ENCODE measurements at places on chromosomes 7 and 10.

GRCh38 chr10:71547312-71547711 lies 150.6 kb downstream of the CDH23 start:
- no peak for DNase-seq

DNA sequence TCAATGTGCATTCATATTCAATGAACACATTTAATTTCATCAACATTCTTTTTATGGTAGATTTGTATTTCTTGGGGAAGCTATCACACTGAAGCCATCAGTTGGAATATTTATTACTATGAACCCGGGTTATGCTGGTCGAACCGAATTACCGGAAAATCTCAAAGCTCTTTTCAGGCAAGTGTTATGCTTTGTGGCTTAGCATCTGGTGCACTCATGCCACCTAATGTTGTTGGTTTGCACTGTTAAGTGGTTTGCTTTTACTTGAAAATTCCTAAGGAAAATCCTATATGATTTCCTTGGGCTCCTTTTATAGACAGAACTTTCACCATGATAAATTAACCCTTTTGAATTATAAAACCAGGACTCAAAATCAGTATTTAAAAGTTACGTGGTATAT lies 147.9 kb downstream of the DNAH11 start:
- no peak for DNase-seq

GRCh38 chr7:966291-967069 lies 8.9 kb downstream of the COX19 start:
- DNase-seq, result no peak

DNA sequence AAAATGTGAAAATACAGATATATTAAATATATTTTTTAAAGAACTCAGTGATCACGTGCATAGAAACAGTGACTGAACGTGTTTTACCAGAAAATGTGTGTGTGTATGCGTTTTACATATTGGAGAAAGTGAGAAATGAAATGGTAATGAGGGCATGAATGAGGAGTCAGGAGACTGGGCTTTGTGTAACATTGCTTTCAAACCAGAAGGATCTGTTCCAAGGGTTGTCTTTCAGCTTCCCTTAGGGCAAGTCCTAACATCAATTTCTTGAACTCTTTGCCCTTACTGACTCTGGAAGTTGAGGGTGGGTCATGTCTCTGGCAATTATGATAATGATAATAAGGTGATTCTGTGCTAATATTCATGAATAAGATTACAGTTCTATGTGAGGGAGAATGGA lies 557.3 kb downstream of the PHTF2 start:
- DNase-seq, result no peak

DNA sequence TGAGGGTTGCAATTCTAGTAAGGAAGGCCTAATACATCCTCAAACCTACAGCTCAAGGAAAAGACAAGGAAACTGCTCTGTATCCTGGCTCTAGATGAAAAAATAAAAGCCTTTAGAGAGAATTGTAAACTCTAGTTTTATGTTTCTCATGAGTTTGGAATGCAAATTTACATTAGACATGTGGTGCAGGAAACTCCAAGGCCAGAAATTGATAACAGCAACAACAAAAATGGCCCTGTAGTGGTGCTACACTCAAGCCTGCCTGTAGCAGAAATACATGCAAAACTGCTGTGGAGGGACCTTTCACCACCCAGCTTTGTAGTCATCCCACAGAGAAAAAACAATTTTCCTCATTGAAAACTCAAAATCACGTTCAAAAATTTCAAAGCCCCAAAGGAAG lies 546.7 kb upstream of the LRRN3 start:
- DNase-seq, result no peak

GRCh38 chr10:48671914-48672595 lies 12.6 kb upstream of the WDFY4 start:
- DNase-seq, result no peak

- DNase-seq, result no peak
Measured at GRCh38 chr7:11410656-11411644, 421.0 kb downstream of the THSD7A start.

DNA sequence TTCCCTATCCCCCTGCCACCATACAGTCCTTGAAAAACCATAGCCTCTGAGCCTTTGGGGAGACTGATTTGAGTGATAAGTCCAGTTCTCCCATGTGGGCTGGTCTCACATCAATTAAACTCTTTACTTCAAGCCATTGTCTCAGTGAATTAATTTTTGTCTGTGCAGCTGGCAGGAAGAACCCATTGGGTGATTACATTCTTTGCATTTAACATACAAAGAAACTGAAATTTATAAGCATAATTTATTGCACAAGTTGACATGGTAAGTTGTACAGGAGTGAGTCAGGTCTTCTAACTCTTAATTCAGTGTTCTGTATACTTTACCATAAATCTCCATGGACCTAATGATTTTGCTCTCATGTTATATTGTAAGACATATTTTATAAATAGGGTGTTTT lies 1613.0 kb upstream of the LRRTM3 start:
- no peak for DNase-seq

DNA sequence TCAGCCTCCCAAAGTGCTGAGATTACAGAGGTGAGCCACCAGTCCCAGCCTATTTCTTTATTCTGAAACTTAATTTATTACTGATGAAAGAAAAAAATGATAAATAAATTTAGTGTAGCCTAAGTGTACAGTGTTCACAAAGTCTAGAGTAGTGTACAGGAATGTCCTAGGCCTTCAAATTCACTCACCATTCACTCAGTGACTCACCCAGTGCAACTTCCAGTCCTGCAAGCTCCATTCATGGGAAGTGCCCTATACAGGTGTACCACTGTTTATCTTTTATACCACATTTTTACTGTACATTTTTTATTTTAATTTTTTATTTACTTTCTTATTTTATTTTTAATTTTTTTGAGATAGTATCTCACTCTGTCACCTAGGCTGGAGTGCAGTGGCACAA lies 12.2 kb downstream of the MRLN start:
- no peak for DNase-seq

- DNase-seq, result no peak
Measured at GRCh38 chr7:43612128-43612527, 29.2 kb downstream of the STK17A start.

GRCh38 chr10:29820890-29821461 lies 186.2 kb upstream of the SVIL start:
- no peak for DNase-seq

DNA sequence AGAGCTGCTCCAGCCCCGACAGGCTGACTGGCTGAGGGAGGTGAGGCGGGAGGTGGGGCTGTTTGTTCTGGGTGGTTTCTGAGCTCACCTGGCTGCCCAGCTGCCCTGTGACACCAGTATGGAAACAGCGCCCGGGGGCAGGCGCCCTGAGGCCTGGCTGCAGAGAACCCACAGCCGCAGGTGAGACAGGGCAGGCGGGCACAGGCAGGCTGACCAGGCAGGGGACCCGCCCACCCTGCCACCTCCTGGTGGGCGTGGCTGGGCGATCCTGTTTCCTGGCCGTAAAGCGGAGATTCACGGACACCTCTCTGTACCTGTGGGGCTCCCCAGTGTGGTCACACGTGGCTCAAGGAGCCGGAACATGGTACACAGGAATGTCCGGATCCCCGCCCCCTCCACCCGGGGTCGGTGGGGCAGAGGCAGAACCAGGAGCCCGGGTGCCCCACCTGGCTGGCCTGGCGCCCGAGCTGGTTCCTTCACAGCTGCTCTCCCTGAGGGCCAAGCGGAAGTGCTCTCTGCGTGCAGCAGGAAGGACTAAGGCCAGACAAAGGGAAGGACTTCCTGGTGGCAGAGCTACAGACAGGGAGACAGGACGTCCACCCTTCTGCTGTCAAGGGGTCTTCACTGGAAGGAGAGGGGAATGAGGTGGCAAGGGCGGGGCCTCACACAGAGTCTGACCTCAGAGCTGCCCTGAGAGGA lies 3.9 kb downstream of the MICALL2 start:
- DNase-seq, result no peak

DNA sequence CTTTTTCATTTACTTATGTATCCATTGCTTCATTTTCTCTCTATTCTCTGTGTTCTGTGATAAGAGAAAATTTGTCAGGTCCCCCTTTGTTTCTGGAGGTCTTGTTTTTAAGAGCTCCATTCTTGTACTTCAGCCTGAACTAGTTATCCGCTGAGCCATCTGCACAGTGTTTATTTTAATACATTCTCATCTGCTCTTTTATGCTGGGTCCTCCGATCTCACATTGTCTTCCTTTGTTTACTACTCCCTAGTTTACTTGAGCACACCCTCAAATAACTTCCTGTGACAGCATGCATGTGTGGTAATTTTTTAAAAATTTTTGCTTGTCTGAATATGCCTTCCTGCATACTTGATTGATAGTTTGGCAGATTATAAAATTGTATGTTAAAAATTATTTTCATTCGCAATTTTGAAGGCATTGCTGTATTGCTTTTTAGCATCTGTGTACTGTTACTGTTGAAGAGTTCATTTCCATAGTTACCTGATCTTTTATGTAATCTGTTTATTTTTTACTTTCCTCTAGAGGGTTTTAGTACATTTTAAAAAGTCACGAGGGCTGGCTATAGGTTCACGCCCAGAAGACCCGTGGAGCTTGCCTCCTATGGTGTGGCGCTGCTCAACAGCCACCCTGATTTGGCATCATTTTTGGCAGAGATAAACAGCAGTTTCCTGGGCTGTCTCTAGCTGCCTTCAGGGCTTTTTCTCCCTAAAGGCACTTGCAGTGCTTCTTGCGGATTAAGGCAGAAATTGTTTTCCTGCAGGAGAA lies 31.9 kb downstream of the RSBN1L start:
- DNase-seq, result no peak

DNA sequence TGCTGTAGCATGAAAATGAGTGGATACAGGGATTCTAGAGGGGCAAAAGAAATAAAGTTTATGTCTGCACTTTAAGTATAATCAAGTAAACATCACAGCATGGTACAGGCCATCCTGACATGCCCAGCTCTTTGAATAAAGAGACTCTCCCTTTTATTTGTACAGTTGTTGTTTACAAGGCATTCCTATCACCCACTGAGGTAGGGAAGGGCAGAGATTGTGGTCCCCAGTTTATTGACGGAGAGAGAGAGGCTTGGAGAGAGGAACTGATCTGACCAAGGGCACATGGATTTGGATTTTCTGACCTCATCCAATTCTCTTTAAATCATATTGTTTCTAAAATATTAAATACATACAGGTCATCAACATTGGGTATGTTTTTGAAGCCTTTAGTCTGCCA lies 53.9 kb downstream of the TACC2 start:
- no peak for DNase-seq

- DNase-seq, result peak; percentile 84
Measured at GRCh38 chr10:4333459-4333894, 492.5 kb upstream of the AKR1E2 start.

- DNase-seq, result no peak
Measured at GRCh38 chr10:98460837-98461499, 14.2 kb upstream of the HPS1 start.

GRCh38 chr7:4650433-4651047 lies 31.6 kb upstream of the FOXK1 start:
- DNase-seq, result no peak

DNA sequence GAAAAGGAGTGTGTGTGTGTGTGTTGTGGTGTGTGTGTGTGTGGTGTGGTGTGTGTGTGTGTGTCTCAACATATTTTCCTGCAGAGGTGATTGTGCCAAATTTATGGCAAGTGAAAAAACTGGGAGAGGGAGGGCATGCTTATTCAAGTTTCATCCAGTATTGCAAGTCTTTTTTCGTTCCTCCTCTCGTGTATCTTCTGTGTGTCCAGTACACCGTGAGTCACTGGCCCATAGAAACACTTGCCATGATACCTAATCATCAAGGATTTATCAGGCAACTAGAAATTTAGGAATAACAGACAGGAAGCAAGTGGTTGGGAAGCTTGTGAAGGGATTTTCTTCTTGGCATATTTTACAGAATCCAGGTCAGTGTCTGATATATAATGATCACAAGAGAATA lies 820.5 kb downstream of the GATA3 start:
- DNase-seq, result no peak

DNA sequence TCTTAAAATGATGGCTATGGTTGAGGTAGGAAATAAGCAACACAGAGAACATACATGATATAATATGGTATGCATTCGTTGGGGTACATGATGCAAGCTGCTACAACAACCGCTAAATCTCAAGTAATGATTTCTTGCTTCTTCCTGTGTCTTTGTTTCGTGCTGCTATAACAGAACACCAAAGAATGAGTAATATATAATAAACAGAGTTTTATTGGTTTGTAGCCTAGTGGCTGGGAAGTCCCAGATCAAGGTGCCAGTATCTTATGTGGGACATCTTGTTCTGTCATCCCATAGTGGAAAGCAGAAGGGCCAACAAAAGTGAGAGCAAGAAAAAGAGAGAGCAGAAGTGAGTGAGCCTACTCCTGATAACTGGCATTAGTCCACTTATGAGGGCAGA lies 689.7 kb downstream of the SUGCT start:
- no peak for DNase-seq

- peak; percentile 9 for DNase-seq
Measured at GRCh38 chr10:116470768-116471415, 43.2 kb downstream of the PNLIPRP3 start.

DNA sequence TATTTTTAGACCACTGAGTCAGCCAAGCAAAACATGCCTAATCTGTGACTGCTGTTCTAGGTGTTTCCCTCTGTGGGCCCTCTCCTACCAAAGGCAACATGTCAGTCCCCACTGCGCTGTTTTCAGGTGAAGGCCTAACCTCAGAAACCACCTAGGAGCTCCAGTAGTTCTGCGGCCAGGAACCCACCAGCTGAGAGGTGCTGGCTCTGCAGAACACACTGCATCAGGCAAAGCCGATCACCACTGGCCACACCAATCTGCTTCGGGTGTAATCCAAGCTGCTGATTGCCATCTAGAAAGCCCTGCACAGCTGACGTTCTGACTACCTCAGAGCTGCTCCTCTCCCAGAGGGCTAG lies 14.9 kb downstream of the CAMK2G start:
- DNase-seq, result no peak

DNA sequence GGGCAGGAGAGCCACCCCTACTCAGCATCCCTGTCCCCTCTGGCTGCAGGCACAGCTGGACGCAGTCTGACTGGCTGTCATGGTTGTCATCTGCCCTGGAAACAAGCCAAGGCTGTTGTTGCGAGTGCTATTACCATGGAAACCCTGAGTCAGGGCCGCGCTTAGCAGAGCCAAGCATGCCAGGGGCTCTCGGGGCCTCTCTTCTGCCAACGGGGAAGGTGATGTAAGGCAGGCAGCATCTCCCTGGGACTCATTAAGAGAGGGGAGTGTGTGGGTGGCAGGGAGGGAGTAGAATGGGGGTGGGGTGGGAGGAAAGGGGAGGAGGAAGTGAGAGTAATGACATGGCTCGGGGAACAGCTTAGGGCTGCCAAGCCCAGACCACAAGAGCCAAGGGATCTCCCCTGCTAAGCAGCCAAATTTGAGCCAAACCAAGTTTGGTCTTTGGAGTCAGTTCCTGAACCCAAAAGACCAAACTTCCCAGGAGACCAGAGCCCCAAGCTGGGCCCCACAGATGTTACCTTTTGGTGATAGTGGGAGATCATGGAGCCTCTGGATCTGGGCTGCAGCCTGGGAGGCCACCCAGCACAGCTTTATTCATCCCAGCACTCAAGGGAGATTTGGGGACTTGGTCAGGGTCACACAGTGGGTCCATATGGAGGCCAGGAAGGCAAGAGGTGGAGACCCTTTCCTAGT lies 67.6 kb downstream of the TMEM130 start:
- peak; percentile 23 for DNase-seq

DNA sequence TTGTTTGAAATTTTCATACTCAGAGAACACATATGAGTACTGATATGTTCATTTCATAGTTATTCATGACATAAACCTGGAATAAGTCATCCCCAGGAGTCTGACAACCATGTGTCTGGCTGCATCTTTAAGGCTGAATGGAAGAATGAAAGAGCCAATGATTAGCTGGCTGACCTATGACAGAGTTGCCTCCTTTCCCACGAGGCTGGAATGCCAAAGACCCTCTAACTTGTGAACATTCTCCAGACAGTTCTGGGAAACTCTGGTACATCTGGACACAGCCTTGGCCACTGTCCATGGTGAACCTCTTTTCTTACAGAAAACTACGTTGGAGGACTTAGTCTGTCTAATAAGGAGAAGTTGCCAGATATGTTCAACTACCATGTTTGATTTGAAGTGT lies 380.8 kb upstream of the MKI67 start:
- no peak for DNase-seq

Measured in Kasumi-1 (cell line).